Stimulated activated CD4-positive, alpha-beta T cell treated with anti-CD3 and anti-CD28 coated beads, Interleukin-12 subunit alpha, Interleukin-12 subunit beta, amount 100 ng/mL, for 24 hours (primary cell): ENCODE measurements at places on chromosomes 2 and 18.

- DNase-seq = no peak
Measured at GRCh38 chr2:169495310-169495928, 14.1 kb upstream of the KLHL41 start.

- DNase-seq = no peak
Measured at GRCh38 chr2:197235711-197236110, 74.9 kb downstream of the ANKRD44 start.

DNA sequence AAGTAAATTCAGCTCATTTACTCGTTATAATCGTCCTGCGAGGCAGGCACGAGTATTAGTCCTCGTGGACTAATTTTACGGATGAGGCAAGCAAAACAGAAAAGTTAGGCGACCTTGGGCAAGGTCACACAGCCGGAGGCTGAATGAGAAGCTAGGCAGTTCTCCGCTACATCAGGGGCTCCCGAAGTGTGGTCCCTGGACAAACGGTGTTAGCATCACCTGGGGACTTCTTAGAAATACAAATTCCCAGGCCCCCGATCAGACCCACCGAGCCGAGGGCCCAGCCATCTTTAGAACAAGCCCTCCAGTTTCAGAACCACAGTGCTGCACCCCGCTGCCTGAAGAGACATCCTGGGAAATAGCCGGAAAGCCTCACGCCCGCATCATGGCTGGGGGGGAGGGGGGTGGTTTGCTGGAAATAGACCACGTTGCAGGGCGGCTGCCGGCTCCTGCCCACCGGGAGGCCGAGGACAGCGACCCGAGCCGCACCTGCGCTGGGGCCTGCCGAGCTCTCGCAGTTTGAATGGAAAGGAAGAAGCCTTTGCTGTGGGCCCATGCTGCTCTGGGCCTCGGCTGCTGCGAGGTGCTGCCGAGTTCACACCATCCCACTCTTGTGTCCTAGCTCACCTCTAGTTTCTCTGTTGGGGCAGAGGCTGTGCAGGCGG, 72.2 kb downstream of the TFCP2L1 start:
- no peak for DNase-seq

GRCh38 chr2:20668871-20669475, 2.0 kb downstream of the GDF7 start:
- no peak for DNase-seq

DNA sequence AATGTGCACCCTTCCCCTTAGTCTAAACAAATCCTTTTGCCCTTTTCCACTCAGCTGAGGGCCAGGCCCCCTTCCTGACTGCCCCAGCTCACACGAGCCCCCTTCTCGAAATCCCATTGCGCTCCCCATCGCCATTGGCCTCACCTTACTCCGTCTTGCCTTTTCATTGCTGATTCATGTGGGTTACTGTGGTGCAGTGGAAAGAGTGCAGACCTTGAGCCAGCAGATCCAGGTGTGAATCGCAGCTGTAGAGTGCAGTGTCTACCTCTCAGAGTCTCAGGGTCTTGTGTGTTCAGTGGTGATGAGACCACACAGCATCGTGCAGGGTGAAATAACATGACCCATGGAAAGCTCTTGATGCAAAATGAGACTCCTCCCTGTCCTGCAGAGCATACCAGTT, 132.4 kb upstream of the APCDD1 start:
- DNase-seq = no peak

DNA sequence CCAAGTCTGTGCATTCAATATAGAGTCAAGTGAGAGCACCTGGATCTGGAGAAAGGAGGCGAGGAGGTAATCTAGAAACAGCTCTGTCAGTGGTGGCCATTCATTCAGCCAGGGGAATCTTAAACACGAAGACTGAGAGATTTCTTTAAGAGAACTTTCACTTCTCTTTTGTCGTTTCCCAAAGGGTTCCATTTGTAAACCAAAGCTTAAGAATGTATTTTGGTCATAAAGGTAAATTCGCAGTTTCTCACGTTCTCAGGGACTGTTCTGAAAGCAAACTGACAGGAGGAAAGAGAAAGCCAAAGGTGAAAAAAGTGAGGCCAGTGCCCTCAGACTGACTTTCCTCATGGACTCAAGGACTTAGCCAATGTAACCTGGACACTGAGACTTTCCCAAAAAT, 513.5 kb downstream of the CMPK2 start:
- no peak for DNase-seq
